ENCODE measurements at places on chromosomes 12 and 14. TPM values are rescaled to one million over a fixed set of nuclear protein-coding genes. Genes with fewer than 3 reads are reported as not detected.

DNA sequence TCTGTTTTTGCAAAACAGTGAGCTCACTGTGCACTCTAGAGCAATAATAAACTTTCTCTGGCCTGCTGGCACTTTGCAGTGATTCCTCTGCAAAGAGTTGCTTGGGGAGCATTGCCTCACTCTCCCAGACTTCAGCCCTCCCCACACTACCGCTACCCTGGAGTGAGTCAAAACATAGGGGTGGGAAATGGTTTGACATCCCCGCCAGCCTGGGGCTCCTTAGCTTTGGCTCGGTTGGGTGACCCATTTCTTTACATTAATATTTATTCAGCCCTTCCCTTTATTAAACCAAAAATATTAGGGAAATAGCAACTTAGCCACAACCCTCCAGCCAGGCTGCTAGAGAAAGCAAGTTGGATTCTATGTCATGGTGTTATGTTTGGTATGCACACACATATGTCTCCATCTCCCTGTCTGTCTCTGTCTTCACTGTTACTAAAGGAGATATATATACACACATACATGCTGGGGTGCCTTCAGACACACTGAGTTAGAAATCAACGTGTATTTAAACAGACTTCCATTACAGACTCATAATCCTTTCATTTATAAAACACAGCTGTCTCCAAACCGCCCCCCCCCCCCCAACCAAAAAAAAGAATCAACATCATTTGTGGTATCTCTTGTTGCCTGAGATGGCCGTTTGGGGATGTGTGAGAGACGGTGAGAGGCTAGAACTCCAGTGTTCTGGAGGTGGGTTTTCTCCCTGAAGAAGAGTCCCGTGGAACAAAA lies 3.4 kb upstream of the IRF2BPL start:
- peak; percentile 51 for DNase-seq

GRCh38 chr12:71007020-71007419 lies 86.5 kb upstream of the PTPRR start:
- DNase-seq, result no peak

- no peak for DNase-seq
These were observed 2.2 kb downstream of the SLC38A2 start for GRCh38 chr12:46370380-46370734.

PLA2G1B gene
- total RNA-seq, result not detected

Data from Right ventricle myocardium superior (tissue), 1 donor.